ENCODE measurements at places on chromosomes 2 and 18. TPM values are rescaled to one million over a fixed set of nuclear protein-coding genes. Genes with fewer than 3 reads are reported as not detected.

Gene OSBPL6
- 11.6 TPM for total RNA-seq

Gene MYO5B
- 5.9 TPM for total RNA-seq

Gene HOXD9
- total RNA-seq = 4.0 TPM

Gene SMIM21
- 0.08 TPM for total RNA-seq

Gene CEBPZOS
- total RNA-seq = 35.9 TPM
